Naive thymus-derived CD8-positive, alpha-beta T cell (primary cell): ENCODE measurements at places on chromosomes 16 and 17.
A peak's percentile ranks its signal among the peaks of the same experiment; 100 is the strongest.

- no peak overlapping the region for H3K4me3 ChIP-seq
- H3K4me1 ChIP-seq, result no peaks in the 10 kb centered on the region
- H3K27me3 ChIP-seq, result no peaks in the 10 kb centered on the region
Observed at GRCh38 chr17:12730931-12731521, 58.3 kb upstream of the ARHGAP44 start.

DNA sequence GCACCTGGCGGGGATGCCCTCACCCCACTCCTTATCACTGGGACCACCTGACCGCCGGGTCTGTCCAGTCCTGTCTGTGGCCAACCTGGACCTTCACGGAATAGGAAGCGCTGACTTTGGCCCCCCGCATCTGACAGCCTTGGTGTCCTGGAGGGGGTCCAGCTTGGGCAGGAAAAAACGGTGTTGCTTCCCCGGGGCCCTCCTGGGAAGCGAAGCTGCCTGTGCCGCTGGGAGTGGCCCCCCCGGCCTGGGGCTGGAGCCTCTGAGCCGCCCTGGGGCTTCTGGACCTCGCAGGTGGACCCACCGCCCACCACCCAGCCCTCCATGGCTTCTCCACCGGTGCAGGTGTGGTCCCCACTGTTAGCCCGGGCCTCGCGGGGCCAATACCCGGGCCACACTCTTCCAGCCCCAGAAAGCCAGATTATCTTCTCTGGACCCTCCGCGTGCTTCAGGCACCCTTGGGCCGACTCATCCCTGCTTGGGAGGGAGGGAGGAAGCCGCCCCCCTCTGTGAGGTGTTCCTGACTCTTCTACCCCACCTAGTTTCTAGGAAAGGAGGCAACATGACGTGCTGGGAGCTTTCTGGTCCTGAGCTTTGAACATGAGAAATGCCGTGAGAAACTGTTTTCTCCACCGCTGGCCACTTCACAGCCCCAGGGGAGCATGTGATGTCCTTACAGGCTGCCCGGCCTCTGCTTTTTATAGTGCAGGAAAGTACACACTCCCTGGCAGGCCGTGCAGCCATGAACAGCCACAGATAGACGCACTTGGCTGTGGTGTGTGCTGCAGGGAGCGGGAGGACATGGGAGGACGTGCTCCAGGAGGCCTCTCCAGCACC is 1.1 kb downstream of the C1QTNF1 start:
- H3K36me3 ChIP-seq, result no peaks in the 10 kb centered on the region
- DNase-seq, result no peak
- H3K4me1 ChIP-seq, result peaks cover 5% of the 10 kb centered on the region
- peaks cover 29% of the 10 kb centered on the region for H3K27me3 ChIP-seq
- peak overlapping the region; percentile 22 for H3K27ac ChIP-seq
- H3K4me3 ChIP-seq, result peak overlapping the region; percentile 83

DNA sequence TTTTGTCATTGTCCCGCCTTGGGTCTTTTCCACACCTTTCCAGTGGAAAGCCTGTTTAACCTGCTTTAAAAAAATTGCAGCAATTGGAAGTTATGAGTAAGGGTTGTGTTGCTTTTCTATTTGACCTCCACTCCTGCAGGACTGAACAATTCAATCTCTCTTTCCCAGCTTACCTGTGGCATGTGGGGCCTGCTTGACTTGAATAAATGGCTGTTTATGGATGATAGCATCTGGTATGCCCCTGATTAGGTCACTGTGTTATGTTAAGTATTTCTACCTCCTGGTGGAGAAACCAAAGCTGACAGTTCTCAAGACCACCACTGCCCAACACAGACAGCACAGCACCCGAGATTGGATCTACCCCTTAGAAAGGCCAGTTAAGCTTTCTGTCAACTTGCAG is 64.8 kb upstream of the NOG start:
- no peak overlapping the region for H3K27ac ChIP-seq
- no peaks in the 10 kb centered on the region for H3K4me1 ChIP-seq
- H3K4me3 ChIP-seq, result no peak overlapping the region
- no peak for DNase-seq

GRCh38 chr17:7823581-7824001 is 10.4 kb upstream of the KDM6B start:
- no peaks in the 10 kb centered on the region for H3K36me3 ChIP-seq
- H3K4me1 ChIP-seq, result no peaks in the 10 kb centered on the region
- no peak overlapping the region for H3K27ac ChIP-seq
- DNase-seq, result no peak

- peak within 1 kb of the TSS; percentile 83 for H3K27ac ChIP-seq
- peaks cover 19% of the 10 kb centered on the region for H3K4me1 ChIP-seq
- no peaks in the 10 kb centered on the region for H3K36me3 ChIP-seq
- H3K27me3 ChIP-seq, result peaks cover 10% of the 10 kb centered on the region
- H3K4me3 ChIP-seq, result peak within 1 kb of the TSS; percentile 87
Observed at GRCh38 chr16:67326472-67327309, at the start of the genes KCTD19 and LRRC36. KCTD19 (minus strand) TSS chr16:67326741; CDS start chr16:67326707, 34 bp downstream. LRRC36 (plus strand) TSS chr16:67326815; CDS start chr16:67326863, 48 bp downstream.

DNA sequence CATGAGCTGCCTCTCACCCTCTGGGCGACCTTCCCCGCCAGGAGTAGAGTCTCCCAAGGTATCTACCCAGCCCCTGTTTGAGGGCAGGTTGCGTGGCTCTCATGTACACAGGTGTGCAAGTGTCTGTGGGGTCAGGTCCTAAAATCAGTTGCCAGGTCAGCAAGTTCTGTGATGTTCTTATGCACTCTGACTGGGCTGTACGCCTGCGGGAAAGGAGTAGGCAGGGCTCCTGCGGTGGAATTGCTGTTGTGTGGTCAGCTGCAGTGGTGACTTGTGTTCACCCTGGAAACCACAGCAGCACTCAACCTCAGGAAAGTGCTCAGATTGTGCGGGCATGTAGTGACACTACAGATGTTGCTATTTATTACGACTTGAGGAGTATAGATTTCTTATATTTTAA is 19.4 kb downstream of the NARF start:
- peaks cover 8% of the 10 kb centered on the region for H3K4me1 ChIP-seq
- peak overlapping the region; percentile 15 for H3K27ac ChIP-seq
- no peaks in the 10 kb centered on the region for H3K27me3 ChIP-seq
- H3K36me3 ChIP-seq, result peaks cover 2% of the 10 kb centered on the region
- no peak overlapping the region for H3K4me3 ChIP-seq

DNA sequence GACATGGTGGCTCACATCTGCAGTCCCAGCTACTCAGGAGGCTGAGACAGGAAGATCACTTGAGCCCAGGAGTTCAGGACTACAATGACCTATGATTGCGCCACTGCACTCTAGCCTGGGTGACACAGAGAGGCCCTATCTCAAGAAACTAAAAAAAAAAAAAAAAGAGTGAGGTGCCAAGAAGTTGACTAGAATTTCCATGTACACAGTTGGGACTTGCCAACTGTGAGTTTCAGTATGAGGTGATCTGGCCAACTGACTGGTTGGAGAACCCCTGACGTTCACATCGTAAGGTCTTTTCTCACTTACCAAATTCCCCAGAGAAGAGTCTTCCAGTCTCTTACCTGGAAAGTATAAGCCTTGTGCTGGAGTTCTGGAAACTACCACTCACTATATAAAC is 3.1 kb upstream of the MED11 start:
- H3K4me1 ChIP-seq, result peaks cover 16% of the 10 kb centered on the region
- H3K27me3 ChIP-seq, result no peaks in the 10 kb centered on the region
- no peak for DNase-seq
- H3K36me3 ChIP-seq, result no peaks in the 10 kb centered on the region
- H3K4me3 ChIP-seq, result no peak overlapping the region

DNA sequence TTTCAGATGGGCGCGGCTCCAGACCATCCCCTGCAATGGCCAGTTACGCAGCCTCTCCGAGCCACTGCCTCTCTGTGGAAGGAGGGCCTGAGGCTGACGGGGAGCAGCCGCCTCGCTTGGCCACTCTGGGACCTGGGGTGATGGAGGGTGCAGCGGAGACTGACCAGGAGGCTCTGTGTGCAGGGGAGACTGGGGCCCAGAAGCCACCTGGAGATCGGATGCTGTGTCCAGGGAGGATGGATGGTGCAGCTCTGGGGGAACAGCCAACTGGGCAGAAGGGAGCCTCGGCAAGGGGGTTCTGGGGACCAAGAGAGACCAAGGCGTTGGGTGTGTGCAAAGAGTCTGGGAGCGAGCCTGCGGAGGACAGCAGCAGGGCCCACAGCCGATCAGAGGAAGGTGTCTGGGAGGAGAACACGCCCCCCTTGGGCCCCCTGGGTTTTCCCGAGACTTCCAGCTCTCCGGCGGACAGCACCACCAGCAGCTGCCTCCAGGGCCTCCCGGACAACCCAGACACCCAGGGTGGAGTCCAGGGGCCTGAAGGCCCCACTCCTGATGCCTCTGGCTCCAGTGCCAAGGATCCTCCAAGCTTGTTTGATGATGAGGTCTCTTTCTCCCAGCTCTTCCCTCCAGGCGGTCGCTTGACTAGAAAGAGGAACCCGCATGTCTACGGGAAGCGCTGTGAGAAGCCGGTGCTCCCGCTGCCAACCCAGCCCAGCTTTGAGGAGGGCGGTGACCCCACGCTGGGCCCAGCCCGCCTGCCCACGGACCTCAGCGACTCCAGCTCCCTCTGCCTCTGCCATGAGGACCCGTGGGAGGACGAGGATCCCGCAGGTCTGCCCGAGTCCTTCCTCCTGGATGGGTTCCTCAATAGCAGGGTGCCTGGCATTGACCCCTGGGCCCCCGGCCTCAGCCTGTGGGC is 17.4 kb upstream of the ZFPM1 start:
- H3K36me3 ChIP-seq, result no peaks in the 10 kb centered on the region
- no peak overlapping the region for H3K27ac ChIP-seq
- H3K4me3 ChIP-seq, result no peak overlapping the region
- H3K27me3 ChIP-seq, result no peaks in the 10 kb centered on the region
- H3K4me1 ChIP-seq, result peaks cover 9% of the 10 kb centered on the region
- DNase-seq, result no peak

- H3K4me1 ChIP-seq, result peaks cover 7% of the 10 kb centered on the region
- no peaks in the 10 kb centered on the region for H3K36me3 ChIP-seq
- peaks cover 25% of the 10 kb centered on the region for H3K27me3 ChIP-seq
- H3K27ac ChIP-seq, result no peak overlapping the region
- DNase-seq, result peak; percentile 61
Observed at GRCh38 chr17:60036796-60037677, 41.7 kb downstream of the HEATR6 start.

GRCh38 chr17:5667871-5668270 is 83.6 kb upstream of the NLRP1 start:
- H3K4me3 ChIP-seq, result no peak overlapping the region
- peaks cover 38% of the 10 kb centered on the region for H3K27me3 ChIP-seq
- H3K4me1 ChIP-seq, result no peaks in the 10 kb centered on the region
- no peak overlapping the region for H3K27ac ChIP-seq
- no peak for DNase-seq

DNA sequence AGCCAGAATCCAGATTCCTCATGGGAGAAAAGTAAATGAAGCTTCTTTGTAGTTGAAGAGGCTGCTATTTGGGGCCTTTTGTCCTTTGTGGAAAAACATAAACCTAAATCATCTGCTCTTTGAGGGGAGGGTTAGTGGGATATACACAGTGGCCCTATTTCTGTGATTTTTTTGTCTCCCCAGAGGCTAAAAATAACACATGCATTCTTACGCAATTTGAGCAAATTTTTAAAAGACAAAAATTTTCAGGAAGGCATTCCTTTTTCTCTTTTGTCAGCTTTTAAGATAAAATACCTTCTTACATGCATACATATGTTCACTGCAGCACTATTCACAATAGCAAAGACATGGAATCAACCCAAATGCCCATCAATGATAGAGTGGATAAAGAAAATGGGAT is 165.5 kb downstream of the AXIN2 start:
- peaks cover 8% of the 10 kb centered on the region for H3K27me3 ChIP-seq
- no peak overlapping the region for H3K4me3 ChIP-seq
- H3K27ac ChIP-seq, result no peak overlapping the region
- DNase-seq, result no peak

DNA sequence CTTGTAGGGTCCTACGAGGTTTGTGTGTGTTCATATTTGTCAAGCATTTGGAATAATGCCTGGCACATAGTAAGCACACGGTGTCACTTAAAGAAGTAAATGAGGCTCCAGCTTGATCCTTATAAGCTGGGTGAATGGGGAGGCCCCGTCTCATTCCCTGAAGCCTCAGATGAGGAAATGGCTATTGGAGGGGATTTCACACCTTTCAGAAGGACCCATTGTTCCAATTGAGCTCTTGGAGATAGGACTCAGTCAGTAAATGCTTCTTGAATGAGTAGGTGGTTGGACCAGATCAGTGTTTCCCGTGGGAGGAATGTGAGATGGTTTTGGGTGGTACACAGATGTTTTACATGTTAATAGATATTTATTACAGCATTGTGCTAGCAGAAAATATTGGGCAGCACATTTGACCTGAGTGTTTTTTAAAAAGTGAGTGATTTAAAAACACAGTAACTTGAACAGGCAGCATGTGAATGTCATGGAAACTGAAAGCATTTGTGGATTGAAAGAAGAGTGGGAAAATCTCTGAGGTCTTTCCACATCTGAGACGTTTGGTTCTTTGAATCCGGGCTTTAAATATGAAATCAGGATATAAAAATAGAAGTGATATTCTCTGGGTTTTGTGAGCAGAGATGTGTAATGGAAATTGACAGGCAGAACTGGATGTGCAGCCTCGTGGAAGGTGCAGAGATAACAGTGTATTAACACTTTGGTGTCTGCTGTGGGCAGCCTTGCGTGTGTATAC is 36.4 kb upstream of the ARHGAP17 start:
- no peaks in the 10 kb centered on the region for H3K36me3 ChIP-seq
- H3K4me3 ChIP-seq, result peak overlapping the region; percentile 22
- peaks cover 19% of the 10 kb centered on the region for H3K4me1 ChIP-seq
- peak overlapping the region; percentile 69 for H3K27ac ChIP-seq
- no peak for DNase-seq
- no peaks in the 10 kb centered on the region for H3K27me3 ChIP-seq

DNA sequence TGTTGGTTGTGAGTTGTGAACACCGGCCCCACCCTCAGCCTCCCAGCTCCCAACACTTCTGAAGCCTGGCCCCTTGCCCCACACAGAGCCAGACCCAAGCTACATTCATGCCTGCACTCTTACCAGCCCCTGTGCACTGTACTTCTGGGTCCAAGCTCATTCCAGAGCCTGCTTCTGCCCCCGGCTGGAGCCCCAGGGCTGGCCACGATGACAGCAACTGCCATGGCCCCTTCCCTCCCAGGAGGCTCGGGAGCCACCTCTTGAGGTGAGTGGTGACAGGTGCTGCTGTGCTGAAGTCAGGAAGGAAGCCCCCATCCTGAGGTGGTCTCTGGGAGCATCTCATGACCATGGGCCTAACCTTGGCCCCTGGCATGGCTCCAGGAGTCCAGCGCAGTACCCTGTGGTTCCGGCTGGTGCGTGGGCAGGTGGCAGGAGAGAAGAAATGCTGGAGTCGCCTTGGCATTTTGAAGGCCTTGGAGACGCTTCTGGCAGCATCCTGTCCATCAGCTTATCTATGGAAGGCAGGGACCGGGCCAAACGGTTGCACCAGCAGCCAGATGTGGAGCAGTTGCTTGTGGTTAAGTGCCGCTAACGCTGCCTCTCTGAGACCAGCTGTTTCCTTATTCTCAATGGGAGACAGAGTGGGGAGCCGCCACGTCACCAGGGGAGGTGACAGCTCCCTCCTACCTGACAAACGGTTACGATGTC is 3.9 kb upstream of the CDT1 start:
- H3K4me3 ChIP-seq, result peak overlapping the region; percentile 29
- no peaks in the 10 kb centered on the region for H3K36me3 ChIP-seq
- H3K27ac ChIP-seq, result no peak overlapping the region
- no peaks in the 10 kb centered on the region for H3K27me3 ChIP-seq
- H3K4me1 ChIP-seq, result peaks cover 24% of the 10 kb centered on the region
- DNase-seq, result no peak
